ENCODE measurements at places on chromosomes 11 and 22.

DNA sequence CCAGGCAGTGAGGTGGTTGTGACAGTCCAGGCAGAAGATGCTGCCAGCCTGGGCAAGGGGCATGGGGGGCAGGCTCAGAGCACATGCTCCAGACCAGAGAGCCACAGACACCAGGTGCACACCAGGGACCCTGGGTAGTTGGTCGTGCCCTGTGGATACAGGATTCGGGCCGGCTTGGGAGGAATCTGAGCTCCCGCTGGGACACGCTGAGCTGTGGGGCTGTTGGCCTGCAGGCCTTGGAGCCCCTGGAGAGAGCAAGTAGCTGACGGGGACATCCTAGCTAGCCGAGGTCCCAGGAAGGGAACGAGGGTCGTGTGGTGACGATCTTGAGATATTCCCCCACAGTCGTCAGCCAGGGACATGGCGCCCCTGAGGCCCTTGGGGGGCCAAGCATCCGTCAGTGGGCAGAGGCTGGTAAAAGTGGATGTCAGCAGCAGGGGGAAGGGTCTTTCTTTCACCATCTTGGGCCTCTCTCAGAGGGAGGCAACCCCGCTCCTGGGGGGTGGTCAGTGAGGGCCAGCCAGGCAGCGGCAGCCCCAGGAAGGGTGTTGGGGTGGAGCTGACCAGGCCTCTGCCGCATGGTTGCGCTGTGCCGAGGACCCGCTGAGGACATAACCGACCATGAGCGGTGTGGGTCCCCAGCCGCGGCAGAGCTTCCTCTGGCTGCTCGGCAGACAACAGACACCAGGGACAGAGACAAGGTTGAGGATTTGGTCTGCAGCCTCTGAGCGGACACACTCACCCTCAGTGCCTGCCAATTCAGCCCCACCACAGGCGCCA is 44.0 kb downstream of the CDKN1C start:
- H3K4me1 ChIP-seq: peaks cover 9% of the 10 kb centered on the region
- no peaks in the 10 kb centered on the region for H3K27me3 ChIP-seq
- H3K27ac ChIP-seq: no peak overlapping the region
- ATAC-seq: no peak

DNA sequence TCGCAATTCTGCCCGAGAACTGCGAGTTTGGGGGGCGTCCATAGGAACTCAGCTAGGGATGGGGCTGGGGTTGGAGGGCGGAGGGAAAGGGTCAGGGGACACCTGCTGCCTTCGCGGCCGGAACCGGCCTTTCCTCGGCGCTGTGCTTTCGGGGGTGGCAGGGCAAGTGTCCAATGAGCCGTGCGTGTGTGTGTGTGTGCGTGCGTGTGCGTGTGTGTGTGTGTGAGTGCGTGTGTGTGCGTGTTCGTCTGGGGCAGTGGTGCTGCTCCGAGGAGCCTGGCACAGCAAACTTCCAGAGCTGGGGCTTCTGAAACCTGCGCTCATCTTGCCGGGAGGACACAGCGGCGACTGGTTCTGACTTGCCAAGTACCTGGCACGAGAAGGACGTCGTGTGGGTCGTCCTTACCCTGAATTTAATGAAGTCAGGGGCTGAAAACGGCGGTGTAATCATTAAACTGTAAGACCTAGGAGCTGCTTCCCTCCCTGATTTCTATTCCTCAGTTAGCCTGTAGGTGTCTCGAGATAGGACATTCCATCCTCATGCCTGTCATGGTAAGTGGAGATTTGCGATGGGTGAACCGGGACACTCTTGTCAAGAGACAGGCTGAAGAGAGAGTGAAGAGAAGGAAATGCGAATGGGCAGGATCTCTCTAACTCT is 27.0 kb upstream of the AMOTL1 start:
- H3K4me1 ChIP-seq: peaks cover 69% of the 10 kb centered on the region
- ATAC-seq: peak; percentile 69
- peak overlapping the region; percentile 85 for H3K4me3 ChIP-seq
- H3K27ac ChIP-seq: peak overlapping the region; percentile 86
- H3K27me3 ChIP-seq: no peaks in the 10 kb centered on the region

DNA sequence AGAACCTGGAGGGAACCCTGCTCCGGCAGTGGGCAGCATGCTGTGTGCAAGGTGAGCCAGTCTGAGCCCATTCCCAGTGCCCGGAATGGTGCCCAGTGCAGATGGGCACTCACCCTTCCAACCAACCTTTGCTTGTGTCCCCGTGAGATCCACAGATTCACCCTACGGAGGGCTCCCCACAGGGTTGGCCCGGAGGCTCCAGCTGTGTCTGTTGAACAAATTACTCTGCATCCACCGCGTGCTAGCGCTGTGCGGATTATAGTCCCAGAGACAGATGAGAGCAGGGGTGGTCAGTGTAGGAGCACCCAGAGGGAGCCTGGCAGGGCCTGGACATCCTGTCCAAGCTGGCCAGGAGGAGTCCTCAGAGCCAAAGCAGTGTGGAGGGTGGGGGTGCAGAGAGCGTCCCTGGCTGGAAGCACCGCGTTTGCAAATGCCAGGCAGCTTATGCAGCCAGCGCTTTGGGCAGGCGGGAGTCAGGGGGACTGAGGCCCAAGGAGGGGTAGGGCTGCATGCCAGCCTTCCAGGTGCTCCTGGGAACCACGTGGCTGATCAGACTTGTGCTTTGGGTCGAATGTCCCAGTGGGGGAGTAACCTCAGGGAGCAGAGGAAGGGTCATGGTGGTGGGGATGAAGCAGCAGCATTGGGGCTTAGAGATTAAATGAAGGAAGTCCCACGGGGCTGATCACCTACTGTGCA is 80.5 kb downstream of the KCNQ1 start:
- H3K27ac ChIP-seq: no peak overlapping the region
- no peak for ATAC-seq
- H3K4me3 ChIP-seq: no peak overlapping the region
- H3K4me1 ChIP-seq: no peaks in the 10 kb centered on the region
- H3K27me3 ChIP-seq: peaks cover 33% of the 10 kb centered on the region

- no peaks in the 10 kb centered on the region for H3K27me3 ChIP-seq
- H3K36me3 ChIP-seq: no peaks in the 10 kb centered on the region
- no peak overlapping the region for H3K4me3 ChIP-seq
- no peak overlapping the region for H3K27ac ChIP-seq
- ATAC-seq: no peak
These were observed 49.8 kb upstream of the BMAL1 start for GRCh38 chr11:13227676-13228255.

DNA sequence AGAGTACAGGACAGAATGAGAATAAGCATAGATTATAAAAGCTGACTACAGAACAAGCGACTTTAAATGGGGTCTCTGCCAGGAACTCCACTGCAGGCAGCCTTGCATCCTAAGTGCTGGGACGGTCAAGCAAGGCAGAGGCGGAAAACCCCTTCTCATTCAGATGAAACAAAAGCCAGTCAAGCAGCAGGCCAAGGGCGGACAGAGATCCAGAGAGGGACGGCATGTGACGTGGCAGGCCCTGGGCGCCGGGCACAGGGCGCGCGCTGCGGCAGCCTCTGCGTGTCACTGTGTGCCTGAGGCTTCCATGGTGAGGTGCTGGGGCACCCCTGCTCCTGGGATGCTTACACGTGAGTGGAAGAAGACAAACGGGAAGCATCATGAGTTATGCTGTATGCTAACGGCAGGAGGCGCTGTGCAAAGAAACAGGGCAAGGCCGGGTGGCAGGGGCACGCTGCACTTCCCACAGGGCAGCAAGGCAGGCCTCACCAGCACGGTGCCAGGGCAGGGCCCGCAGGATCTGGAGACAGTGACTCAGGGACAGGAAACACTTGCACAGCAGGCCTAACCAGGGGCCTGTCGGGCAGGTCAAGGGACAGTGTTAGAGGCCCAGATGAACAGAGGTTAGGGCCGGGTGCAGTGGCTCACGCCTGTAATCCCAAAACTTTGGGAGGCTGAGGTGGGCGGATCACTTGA is 6.2 kb downstream of the TOLLIP start:
- no peak overlapping the region for H3K4me3 ChIP-seq
- peaks cover 23% of the 10 kb centered on the region for H3K36me3 ChIP-seq
- peak overlapping the region; percentile 81 for H3K27ac ChIP-seq
- no peaks in the 10 kb centered on the region for H3K27me3 ChIP-seq
- ATAC-seq: no peak

DNA sequence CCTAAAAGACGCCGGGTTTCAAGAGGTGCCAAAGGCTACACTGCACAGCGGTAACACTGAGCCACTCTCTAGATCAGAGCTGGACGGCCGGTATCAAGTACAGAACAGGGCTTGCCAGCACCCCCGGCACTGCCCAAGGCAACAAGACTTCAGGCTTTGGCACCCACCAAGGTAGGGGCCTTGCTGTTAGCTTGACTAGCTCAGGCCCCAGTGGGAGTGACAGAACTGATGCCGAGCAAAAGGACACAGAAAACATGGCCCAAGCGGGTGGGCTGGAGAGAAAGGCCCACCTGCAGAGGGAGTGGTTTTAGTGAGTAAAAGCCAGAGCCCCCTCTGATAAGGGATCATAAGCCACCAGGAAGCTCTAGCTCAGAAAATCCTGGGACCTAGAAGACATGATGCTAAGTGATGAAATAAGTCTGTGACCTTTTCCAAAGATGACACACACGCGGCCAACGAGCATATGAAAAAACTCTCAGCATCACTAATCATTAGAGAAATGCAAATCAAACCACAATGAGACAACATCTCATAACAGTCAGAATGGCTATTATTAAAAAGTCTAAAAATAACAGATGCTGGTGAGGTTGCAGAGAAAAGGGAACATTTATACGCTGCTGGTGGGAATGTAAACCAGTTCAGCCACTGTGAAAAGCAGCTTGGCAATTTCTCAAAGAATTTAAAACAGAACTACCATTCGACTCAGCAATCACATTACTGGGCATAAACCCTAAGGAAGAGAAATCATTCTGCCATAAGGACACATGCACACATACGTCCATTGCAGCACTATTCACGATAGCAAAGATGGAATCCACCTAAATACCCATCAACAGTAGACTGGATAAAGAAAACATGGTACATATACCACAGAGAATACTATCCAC is 12.9 kb downstream of the EHD1 start:
- ATAC-seq: no peak
- H3K4me1 ChIP-seq: peaks cover 8% of the 10 kb centered on the region
- no peak overlapping the region for H3K4me3 ChIP-seq
- H3K36me3 ChIP-seq: no peaks in the 10 kb centered on the region
- H3K27ac ChIP-seq: peak overlapping the region; percentile 97
- no peaks in the 10 kb centered on the region for H3K27me3 ChIP-seq

- peak overlapping the region; percentile 4 for H3K4me3 ChIP-seq
- H3K27me3 ChIP-seq: no peaks in the 10 kb centered on the region
- no peak for ATAC-seq
- no peak overlapping the region for H3K27ac ChIP-seq
- no peaks in the 10 kb centered on the region for H3K4me1 ChIP-seq
These were observed 55.3 kb downstream of the TRMU start for GRCh38 chr22:46390652-46391301.

DNA sequence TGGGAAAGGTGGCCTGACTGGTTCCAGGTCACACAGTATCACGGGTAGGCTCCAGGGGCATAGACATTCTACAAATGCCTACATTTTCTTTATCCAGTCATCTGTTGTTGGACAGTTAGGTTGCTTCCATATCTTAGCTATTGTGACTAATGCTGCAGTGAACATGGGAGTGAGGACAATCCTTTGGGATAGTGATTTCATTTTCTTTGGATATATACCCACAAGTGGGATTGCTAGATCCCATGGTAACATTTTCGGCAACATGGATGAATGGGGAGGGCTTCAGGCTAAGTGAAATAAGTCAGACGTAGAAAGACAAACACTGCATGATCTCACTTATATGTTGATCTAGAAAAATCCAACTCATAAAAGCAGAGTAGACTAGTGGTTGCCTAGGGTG is 744.3 kb downstream of the NTM start:
- H3K4me1 ChIP-seq: no peaks in the 10 kb centered on the region
- H3K4me3 ChIP-seq: no peak overlapping the region
- no peaks in the 10 kb centered on the region for H3K36me3 ChIP-seq
- no peak for ATAC-seq

DNA sequence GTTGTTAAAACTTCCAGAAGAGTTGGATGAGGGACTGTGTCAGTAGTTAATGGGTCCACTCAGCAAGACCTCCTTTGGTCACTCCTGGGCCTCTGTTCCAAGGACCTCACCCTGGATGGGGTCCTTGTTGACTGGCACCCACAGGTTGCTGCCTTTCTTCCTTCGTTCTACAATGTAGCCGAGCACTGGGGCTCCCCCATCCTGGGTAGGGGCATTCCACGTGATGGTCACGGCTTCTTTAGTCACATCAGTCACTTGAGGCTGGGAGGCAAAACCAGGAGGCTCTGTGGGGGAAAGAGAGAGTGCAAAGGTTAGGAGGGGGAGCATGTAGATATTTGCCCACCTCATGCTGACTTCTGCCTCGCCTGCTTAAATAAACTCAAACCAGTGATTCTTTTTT is 12.0 kb downstream of the TMEM86A start:
- no peaks in the 10 kb centered on the region for H3K27me3 ChIP-seq
- no peak overlapping the region for H3K4me3 ChIP-seq
- no peaks in the 10 kb centered on the region for H3K36me3 ChIP-seq
- ATAC-seq: no peak
- H3K4me1 ChIP-seq: peaks cover under 1% of the 10 kb centered on the region

- no peaks in the 10 kb centered on the region for H3K36me3 ChIP-seq
- no peak overlapping the region for H3K27ac ChIP-seq
- no peaks in the 10 kb centered on the region for H3K4me1 ChIP-seq
- H3K4me3 ChIP-seq: no peak overlapping the region
- no peak for ATAC-seq
These were observed 46.9 kb downstream of the PAX6 start for GRCh38 chr11:31764261-31764660.

DNA sequence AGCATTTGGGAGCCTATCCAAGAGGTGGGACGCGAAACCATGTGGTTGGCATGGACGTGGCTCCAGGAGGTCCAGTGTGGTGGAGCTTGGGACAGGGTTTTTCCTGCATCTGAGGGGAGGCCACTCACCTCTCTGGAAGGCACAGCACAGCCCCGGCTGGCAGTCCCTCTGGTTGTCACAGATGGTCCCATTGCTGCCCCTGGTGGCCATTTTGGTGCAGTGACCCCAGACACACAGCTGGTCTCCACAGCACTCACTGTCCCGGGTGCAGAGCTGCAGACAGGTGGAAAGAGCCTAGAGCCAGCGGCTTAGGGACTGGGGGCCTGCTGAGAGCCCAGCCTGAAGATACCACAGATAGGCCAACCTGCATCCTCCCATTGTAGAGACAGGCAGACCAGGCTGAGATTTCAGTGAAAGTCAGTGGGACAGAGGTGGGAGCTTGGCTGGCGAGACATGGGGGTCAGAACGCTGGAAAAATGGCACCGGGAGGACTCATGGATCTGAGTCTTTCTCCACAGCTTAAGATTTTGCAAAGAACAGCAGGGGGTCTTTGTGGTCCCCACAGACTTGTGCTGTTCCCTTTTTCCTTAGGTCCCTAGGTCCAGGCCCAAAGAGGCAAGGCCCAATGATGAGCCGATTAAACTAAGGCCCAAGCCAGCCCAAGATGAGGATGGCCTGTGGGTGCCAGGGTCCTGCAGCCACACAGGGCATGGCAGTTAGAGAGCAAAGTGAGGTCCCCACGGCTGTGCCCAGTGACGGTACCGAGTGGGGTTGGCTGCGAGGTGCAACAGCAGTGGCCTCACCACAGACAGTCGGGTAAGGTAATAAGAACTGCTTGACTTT is 41.4 kb downstream of the DKK3 start:
- H3K36me3 ChIP-seq: no peaks in the 10 kb centered on the region
- peaks cover 14% of the 10 kb centered on the region for H3K4me1 ChIP-seq
- no peaks in the 10 kb centered on the region for H3K27me3 ChIP-seq
- no peak overlapping the region for H3K4me3 ChIP-seq
- H3K27ac ChIP-seq: no peak overlapping the region

- H3K36me3 ChIP-seq: no peaks in the 10 kb centered on the region
- no peaks in the 10 kb centered on the region for H3K4me1 ChIP-seq
- H3K27me3 ChIP-seq: no peaks in the 10 kb centered on the region
- ATAC-seq: no peak
- no peak overlapping the region for H3K4me3 ChIP-seq
- no peak overlapping the region for H3K27ac ChIP-seq
These were observed 10.8 kb upstream of the MS4A13 start for GRCh38 chr11:60504219-60504905.

All from gastroesophageal sphincter (tissue), 4 donors.